ENCODE measurements at places on chromosomes 5 and 9. TPM values are rescaled to one million over a fixed set of nuclear protein-coding genes. Genes with fewer than 3 reads are reported as not detected.

DNA sequence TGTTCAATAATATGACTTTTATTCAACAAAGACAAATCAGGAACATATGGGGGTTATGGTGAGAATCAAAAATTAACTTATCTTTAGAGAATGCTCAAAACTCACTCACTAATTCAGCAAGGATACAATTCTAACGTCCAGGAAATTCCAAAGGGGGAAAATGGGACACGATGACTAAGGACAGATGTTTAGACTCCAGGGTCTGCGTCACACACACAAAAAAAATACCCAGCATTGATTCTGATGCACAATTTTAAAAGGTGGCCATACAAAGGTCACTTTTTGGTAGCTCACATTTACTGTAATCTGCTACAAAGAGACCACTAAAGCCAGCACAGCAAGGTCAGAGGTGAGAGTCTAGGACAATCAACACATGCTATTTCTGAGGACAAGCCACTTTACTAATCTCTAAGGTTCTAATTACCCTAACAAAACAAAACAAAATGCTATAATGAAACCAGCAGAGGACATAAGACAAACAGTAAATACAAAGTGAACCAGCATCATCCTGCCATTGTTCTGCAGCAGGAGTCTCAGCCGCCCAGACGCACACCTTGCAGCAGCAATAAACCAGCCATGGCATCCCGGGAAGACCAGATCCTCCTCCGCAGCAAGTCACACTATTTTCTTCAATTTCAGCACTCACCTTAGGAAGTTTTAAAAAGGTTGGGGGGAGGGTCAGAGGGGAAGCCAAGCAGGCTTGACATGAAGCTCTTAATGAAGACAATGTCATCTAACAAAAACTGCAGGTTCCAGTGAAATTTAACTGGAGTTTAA, 57.8 kb downstream of the TTC39B start:
- peak; percentile 8 for DNase-seq

FOXD1 gene
- total RNA-seq: 2.2 TPM

PCDHA12 gene
- 0.25 TPM for total RNA-seq

- no peak for DNase-seq
These were observed 26.9 kb downstream of the PTPA start for GRCh38 chr9:129138144-129138462.

DNA sequence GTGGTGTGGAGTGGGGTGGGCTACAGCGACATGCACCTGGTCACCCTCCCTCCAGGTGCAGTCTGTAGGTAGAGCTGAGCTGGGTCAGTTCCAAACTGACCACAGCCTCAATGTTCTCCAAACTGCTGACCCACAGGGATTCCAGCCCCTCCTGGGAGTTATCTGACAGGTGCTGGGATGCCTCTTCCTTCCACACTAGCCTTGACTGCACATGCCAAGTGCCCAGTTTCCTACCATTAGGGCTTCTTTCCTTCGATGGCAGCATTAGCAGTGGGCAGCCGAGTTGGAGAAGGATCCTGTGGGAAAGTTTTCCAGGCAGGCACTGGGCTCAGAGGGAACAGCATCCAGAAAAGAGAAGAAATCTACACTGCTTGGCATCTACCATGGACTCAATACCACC, 64.0 kb upstream of the GABRP start:
- no peak for DNase-seq

- no peak for DNase-seq
These were observed 293.8 kb downstream of the SLIT3 start for GRCh38 chr5:169006842-169007790.

FANCC gene
- 3.2 TPM for total RNA-seq

GRCh38 chr5:19314840-19315239, 673.2 kb downstream of the CDH18 start:
- DNase-seq: peak; percentile 71

- no peak for DNase-seq
These were observed 44.7 kb upstream of the PRLR start for GRCh38 chr5:35274839-35275509.

- no peak for DNase-seq
These were observed 192.7 kb upstream of the SGCD start for GRCh38 chr5:156134216-156134615.

ENTREP1 gene
- 10.6 TPM for total RNA-seq

DNA sequence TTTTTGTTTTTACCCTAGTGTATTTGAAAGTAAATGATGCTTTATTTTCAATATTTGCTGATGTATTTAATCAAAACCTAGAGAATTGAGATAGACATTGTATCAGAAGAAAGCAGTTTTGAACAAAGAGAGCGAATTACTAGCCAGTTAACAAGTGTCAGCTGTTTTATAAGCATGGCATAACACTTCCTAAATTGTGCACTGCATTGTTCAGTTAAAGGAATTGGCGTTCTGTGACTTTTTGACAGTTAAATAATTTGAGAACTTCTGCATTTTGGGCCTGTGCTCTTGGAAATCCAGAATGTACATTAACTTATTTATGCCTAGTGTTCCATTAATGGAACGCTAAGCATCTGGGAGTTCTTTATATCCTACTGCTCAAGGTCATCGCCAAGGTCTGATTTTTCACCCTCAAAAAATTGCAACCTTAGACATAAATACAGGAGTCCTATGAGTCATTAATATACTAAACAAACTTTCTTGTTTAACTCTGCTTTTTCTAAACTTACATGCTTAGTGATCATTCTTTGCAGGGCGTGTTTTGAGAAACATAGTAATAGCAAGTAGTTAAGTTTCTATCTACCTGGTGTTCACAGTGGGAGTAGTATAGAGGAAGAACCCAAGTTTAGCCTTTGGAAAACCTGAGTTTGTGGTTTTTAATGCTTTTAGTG, 31.1 kb downstream of the RASA1 start:
- DNase-seq: no peak

DNA sequence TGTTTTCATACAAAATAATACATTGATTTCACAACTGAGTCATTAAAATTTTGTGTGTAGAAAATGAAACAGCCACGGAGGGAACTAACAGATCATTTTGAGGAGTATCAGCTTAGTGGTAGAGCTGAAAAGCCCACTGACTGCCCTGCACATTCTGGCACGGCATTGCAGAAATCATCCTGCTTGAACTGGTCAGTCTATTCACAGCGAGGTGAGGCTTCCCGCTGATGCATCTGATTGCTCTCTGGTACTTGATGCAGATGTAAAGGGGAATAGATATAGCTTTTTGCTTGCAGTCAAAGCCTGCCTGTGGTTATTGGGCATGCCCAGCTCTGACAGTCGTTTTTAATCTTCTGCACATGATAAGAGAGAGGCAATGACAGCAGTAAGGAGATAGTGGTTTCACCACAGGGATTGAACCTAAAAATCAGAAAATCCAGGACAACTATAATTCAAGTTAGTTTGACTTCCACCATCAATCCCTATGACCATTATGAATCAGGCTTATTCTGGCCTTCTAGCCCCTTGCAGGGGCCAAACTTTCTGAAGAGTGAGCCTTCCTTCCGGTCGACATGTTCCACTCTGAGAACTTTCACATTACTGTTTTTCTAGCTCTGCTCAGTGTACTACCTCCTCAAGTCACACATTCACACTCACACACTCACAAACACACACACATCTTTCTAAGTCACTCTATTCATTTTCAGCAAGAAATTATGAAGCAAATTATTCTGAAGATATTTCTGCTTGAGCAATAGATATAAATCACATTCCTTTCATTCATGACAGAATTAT, 782.8 kb upstream of the NUDT12 start:
- DNase-seq: no peak

OLFM1 gene
- 27.8 TPM for total RNA-seq

- DNase-seq: no peak
These were observed 455.1 kb upstream of the RGMB start for GRCh38 chr5:98318386-98318785.
